ENCODE measurements at places on chromosomes 3 and 15. TPM values are rescaled to one million over a fixed set of nuclear protein-coding genes. Genes with fewer than 3 reads are reported as not detected.

The CAMK1 gene
- 19.7 TPM for total RNA-seq

DNA sequence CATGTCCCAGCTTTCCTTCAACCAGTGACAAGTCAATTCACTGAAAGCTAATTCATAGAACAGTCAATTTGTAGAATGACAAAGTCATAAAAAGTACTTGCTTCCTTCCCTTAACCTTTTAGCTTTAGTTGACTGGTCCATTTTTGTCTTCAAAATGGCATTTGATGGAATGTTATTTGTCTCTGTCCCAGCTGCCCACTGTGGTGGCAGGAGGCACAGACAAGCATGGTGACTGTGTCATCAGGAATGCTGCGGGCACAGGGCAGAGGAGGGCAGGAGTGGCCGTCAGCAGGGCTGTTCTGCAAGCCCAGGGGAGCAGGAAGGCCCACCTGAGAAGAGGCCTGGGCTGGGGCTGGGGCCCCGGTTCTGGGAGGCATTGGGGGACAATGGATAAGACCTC lies 10.0 kb downstream of the IQSEC1 start:
- no peak for DNase-seq

GRCh38 chr15:50519740-50520425 lies 26.6 kb downstream of the USP50 start:
- no peak for DNase-seq

- DNase-seq, result no peak
These were observed 270.0 kb upstream of the TBC1D5 start for GRCh38 chr3:18012436-18012835.

- DNase-seq, result no peak
These were observed 20.0 kb downstream of the PDE12 start for GRCh38 chr3:57575966-57576626.

Data from HCT116 (cell line).